ENCODE measurements at places on chromosomes 5 and 9.

- no peak for DNase-seq
Observed at GRCh38 chr9:14677872-14678271, 15.4 kb downstream of the ZDHHC21 start.

DNA sequence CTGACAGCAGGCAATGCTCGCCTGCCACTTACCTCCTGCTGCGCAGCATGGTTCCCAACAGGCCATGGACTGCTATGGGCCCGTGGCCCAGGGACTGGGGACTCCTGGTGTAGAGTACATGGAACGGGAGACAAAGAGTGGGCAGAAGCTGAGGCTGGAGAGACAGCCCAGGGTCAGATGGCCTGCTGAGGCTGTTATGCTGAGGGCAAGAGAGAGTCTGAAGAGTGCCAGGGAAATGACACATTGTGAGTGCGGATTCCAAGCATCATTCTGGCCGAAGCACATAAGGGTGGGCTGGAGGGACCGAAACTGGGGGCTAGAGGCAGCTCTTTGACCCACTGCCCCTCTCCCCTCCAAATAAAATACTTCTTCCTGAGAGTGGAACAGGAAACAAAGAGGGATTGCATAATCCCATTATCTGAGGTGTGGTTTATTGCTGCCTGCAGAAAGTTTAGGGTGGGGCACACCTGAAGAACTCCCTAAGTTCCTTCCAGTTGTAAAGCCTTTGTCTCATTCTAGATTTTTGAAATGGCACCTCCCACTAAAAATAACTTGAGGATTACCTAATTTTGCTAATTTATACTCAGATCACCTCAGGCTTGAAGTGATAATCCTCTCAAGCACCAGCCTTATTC is 158.1 kb downstream of the ATP10B start:
- DNase-seq = no peak

DNA sequence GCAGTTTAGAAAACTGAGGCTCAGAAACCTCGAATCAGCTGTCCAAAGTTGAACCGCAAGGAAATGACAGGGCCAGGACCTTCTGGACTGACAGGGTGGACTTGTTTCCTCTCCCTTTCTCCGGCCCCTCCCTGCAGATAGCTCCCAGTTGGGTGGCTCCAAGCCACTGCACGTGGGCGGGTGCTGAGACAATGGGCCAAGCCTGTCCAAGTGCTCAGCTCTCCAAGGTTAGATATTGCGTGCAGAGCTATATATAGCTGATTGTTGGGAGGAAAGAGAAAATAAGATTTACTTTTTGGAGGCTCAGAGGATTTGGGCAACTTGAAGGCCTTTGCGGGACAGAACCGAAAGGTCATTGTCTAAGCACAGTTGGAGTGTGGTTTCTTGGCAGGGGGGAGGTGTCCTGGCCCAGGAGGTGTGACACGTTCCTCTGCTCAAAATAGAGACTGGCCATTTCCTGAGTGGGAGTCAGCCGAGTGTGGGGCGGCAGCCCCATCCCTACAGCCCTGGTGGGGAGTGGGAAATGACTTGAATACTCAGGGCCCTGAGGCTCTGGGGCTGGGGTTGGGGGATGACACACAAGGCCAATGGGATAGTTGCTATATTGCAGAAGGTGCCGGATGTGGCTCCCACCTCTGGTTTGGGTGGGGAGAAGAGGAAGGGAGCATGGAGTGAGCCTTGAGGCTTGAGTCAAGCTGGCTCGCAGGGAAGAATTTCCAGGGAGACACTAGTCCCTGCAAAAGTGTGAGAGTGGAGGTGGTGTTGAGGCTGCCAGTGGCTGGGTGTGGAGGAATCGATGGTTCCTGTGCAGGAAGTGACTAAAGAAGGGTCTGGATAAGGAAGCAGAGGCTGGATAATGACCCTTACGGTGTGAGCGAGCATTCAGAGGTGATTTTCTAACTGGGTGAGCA is 44.4 kb upstream of the SMAD5 start:
- DNase-seq = no peak

DNA sequence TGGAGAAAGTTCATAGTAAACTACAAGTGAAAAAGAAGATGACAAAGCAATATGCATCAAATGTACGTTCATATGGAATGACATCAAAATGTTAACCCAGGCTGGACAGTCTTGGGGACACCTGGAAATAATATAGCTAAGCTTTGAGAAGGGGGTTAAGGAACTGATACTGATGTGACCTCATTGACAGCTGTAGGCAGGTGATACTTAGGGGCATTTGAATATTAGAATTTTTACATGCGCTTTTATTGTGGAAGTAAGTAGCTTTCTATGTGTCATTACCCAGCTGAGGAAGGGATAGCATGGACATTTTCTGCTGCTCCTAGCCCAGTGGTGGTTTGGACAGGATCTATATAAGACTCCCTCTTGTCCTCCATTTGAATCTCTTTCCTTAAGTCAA is 299.7 kb downstream of the CWC27 start:
- DNase-seq = no peak

- no peak for DNase-seq
Observed at GRCh38 chr5:38979535-38979934, 94.7 kb downstream of the RICTOR start.

- DNase-seq = peak; percentile 12
Observed at GRCh38 chr5:102670224-102670836, 84.8 kb upstream of the PAM start.

GRCh38 chr5:4572311-4573100 is 567.6 kb upstream of the ADAMTS16 start:
- no peak for DNase-seq

GRCh38 chr5:178381921-178382695 is 149.5 kb upstream of the PHYKPL start:
- no peak for DNase-seq

- no peak for DNase-seq
Observed at GRCh38 chr9:82154573-82154972, 166.0 kb downstream of the SPATA31D1 start.

DNA sequence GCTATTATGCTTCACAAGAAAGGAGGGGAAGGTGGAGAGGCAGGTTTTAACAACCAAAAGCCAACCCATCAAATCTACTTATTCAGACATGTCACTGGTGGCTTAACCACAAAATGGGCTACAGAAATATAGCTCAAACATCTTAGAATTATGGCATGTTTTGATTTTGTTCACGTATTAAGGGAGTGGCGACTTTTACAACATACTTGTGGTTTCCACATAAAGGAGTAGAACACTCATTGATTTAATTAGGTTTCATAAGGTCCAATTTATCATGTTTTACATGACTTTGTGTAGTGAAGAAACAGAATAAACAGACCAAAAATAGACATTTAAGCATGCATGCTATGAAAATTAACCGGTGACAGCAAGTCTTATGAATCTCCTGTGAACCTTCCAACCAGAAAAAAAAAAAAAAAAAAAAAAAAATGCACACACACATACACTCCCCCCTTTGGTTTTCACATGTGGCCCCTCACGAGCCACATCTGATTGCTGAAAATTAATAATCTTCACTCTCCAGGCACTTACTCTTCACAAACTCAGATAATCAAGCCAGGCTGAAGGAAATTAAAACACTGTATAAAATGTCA is 5.4 kb downstream of the ZNF608 start:
- DNase-seq = no peak

- no peak for DNase-seq
Observed at GRCh38 chr9:103037508-103038477, 42.7 kb downstream of the CYLC2 start.

- no peak for DNase-seq
Observed at GRCh38 chr5:64462391-64462790, 43.4 kb upstream of the RGS7BP start.

DNA sequence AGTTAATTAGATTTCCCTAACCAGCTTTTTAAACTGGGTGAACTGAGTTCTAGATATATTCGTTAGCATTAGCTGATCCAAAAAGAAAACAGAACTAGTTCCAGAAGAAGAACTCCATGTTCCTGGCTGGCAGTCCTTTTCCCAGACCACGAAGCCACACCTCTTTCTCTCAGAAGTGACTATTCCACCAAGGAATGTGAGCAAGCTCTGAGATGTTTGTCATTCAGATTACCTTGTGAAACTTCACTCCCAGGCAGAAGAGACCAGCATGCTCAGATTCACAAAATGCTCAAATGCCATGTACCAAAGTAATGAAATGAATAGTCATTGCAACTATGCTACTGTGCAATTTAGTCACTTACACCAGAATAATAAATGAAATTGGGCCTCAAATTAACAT is 4.4 kb upstream of the SSBP2 start:
- DNase-seq = no peak

DNA sequence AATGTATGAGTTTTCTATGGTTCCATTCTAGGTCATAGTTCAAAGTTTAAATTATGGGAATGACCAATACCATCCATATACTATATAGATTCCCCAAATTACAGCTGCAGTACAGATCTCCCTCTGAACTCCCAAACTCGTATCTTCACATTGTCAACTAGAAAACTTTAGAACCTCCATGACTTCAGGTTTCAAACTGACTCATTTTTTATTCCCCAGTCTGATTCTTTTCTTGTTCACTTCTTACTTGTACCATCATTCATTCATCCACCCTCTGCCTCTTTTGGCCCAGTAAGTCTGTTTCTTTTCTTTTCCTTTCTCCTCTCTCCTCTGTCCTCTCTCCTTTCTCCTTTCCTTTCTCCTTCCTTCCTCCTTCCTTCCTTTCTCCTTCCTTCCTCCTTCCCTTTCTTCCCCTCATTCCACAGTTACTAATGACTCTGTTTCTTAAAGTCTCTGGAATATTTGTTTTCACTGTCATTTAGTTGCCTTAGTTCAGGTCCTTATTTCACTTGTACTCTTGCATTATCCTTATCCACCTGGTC is 30.5 kb downstream of the RAD23B start:
- DNase-seq = no peak

DNA sequence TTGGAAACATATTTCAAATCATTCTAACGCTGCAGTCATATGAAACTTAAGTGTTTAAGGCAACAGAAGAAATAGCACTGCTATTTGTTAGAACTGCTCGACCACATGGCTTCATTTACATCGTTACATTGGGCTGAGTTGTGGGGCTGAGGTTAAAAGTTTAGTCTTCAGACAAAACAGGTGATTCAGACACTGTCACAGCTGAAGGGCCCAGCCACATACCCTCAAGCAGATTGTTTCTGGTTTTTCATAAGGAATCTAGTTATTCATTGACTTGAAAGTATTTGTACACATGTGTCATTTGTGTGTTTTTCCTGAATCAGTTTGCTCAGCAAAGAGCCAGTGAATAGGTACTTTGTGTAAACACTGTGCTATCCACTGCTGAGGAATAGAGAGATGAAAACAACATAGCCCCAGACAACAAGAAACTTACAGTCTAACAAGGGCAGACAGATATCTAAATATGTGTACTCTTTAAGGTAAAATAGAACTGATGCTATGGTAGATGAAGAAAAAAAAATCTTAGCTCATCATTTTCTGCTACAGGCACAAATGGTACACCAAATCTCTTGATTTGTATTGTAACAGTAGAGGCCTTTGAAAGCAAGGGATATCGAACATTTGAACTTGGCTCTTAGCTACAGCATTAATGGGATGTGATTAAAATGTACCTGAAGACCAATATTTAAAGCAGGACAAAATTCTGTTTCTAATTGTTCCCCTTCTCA is 357.6 kb upstream of the RPS23 start:
- no peak for DNase-seq

GRCh38 chr5:132760601-132761317 is 13.5 kb downstream of the CCNI2 start:
- DNase-seq = no peak

DNA sequence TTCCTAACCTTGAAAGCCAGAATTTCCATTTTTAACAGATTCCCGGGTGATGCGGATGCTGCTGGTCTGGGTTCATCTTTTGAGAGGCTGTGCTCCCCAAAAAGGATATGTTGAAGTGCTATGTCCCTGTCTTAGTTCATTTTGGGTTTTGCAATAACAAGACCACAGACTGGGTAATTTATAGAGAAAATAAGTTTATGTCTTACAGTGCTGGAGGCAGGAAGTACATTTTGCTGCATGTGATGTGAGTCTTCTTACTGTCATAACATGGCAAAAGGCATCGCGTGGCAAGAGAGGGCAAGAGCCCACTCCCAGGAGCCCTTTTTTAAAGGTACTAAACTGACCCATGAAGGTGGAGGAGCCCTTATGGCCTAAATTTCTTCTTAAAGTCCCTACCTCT is 114.1 kb downstream of the DAPK1 start:
- no peak for DNase-seq

DNA sequence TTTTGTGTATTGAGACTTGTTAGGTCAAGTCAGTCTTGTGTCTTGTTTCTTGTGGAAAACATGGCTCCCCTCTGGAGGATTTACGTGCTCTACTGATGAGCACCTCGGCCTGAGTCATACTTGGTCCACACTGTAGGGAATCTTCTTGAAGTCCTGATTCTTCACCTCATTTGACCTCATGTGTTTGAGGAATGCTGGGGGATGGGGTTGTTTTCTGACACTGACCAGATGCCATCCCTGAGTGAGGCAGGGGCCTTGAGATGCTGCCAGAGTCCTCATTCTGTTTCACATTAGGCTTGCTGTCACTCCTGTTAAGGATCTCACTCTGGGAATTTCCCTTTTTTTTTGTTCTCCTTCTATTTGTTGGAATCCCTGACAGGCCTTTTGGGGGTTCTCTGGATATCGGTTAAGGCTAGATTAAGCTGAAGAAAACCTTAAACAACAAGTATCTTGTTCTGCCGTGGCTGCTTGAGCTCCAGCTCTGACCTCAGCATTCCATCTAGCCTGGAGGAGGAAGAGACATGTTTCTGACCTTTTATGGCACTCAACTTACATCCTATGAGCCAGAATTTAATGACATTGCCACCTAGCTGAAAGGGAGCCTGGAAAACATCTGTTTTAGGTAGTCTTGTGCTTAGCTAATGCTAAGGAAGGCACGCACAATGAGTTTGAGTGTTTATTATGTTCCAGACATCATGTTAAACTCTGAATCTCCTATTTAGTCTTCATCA is 20.6 kb downstream of the TCOF1 start:
- DNase-seq = no peak

DNA sequence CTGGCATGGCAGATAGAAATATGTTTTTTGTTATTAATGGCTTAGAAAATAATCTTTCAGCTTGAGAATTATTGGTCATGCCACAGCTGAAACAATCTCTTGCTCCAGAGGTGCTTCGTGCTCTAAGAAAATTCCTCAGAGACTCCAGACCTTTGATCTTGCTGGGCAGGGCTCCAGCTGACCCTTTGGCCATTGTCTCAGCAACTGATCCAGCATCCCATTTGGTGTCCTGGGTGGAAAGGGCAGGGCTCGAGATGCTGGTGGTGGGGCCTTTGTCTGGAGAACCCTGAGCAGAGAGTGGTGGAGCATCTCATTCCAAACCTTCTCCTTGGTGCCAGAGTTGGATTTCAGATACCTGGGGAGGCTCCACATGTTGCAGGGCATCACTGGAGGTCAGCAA is 43.2 kb upstream of the PIK3R1 start:
- DNase-seq = no peak

GRCh38 chr5:174734571-174735497 is 10.5 kb downstream of the MSX2 start:
- no peak for DNase-seq

GRCh38 chr9:30356221-30356620 is 2028.2 kb upstream of the ACO1 start:
- DNase-seq = no peak
